Naive B cell (primary cell): ENCODE measurements at places on chromosomes 1 and 21. TPM values are rescaled to one million over a fixed set of nuclear protein-coding genes. Genes with fewer than 3 reads are reported as not detected.

Gene TCHHL1
- not detected for polyA plus RNA-seq

Gene SPATA17
- polyA plus RNA-seq = not detected

DNA sequence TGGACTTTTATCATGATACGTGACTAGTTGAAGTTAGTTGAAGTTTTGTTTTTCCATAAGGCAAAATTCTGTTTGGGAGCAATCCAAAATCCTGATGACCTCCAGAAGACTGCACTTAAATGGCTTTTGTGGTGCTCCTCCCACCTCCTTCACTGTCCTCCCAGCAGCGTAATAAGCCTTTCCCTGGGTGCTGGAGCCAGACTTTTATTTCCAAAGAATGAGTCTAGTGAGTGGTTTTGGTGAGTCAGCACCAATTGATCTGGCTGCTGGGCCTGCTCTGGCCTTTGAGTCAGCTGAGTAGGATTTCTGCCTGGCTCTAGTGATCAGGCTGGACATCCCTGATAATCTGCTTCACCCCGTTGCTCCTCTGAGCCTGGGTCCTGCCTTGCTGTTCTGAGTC lies 21.7 kb upstream of the KCND3 start:
- H3K27me3 ChIP-seq = peaks cover 25% of the 10 kb centered on the region
- H3K4me3 ChIP-seq = no peak overlapping the region
- H3K27ac ChIP-seq = no peak overlapping the region

- H3K27ac ChIP-seq = no peak overlapping the region
- H3K27me3 ChIP-seq = no peaks in the 10 kb centered on the region
- H3K4me1 ChIP-seq = no peaks in the 10 kb centered on the region
- DNase-seq = no peak
- H3K36me3 ChIP-seq = no peaks in the 10 kb centered on the region
Measured at GRCh38 chr1:190129366-190129765, 348.3 kb downstream of the BRINP3 start.

Gene KCNN3
- polyA plus RNA-seq = not detected

- H3K27ac ChIP-seq = peak overlapping the region; percentile 94
- no peaks in the 10 kb centered on the region for H3K36me3 ChIP-seq
Measured at GRCh38 chr1:34865981-34866761, 6.6 kb upstream of the SMIM12 start.

DNA sequence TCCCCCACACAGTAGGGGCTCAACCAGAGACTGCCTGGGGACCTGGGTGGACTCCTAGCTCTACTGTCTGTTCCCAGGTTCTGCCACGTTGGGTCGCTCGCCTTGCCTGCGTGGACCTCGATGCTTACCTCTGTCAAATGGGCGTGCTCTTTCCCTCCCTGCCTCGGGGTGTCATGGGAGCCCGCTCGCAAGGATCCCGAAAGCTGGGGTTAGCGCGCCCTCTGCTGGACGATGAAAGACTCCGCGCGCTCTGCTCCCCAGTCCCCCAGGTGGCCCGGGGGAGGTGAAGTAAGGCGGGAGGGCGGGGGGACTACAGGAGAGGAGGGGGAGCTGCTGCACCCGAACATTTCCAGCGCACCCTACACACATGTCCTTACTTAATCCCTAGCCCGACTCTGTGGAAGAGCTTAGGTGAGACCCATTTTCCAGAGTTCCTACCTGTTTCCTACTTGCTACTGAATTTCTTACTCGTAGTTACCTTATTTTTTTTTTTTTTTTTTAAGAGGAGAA lies 2.3 kb upstream of the BSND start:
- peaks cover 40% of the 10 kb centered on the region for H3K27me3 ChIP-seq
- no peak overlapping the region for H3K27ac ChIP-seq
- H3K4me1 ChIP-seq = peaks cover 6% of the 10 kb centered on the region
- no peak overlapping the region for H3K4me3 ChIP-seq

GRCh38 chr1:66519992-66520391 lies 14.0 kb upstream of the SGIP1 start:
- DNase-seq = no peak
- no peak overlapping the region for H3K27ac ChIP-seq
- H3K36me3 ChIP-seq = no peaks in the 10 kb centered on the region
- H3K4me1 ChIP-seq = no peaks in the 10 kb centered on the region

Gene UBXN11
- 4.3 TPM for polyA plus RNA-seq
